Fibroblast of skin of abdomen (primary cell): ENCODE measurements at places on chromosomes 6 and 20.

GRCh38 chr6:43774776-43775534 is 4.9 kb downstream of the VEGFA start:
- peak; percentile 79 for DNase-seq

DNA sequence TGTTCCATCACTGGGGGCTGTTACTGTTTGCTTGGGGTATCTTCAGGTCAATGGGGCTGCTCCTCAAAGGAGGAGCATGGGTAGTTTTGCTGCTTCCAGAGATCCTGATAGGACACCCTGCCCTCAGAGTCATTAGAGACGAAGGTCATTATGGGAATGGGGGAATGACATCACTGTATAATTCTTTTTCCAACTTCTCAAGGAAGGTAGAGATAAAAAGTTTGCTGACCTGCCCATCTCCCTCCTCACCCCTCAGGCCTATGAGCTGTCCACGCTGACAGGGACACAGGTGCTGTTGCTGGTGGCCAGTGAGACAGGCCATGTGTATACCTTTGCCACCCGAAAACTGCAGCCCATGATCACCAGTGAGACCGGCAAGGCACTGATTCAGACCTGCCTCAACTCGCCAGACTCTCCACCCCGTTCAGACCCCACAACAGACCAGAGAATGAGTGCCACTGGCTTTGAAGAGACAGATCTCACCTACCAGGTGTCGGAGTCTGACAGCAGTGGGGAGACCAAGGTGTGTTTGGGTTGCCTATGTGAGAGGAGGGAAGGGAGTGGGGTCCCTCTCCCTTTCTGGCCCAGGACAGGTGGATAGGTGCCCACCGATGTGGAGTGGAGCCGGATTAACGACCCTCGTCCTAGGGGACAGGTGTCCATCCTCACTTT is 2.7 kb downstream of the SRF start:
- peak; percentile 18 for DNase-seq

DNA sequence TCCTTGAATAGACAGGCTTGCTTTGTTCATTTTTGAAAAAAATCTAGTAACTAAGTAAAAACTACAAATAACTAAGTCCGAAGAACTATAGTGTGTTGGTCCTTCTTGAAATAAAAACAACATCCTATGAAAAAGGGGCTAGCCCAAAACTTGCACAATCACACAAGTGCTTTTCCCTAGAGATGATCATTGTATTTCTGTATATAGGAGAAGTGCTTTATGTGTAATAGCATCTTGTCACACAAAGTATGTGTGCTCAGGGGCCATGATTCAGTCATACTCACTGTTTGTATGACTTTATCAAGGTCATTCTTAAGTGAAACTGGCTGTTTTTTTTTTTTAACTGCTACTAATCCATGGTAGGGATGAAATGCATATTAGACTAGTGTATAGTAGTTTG is 179.8 kb downstream of the DTNBP1 start:
- DNase-seq = no peak

DNA sequence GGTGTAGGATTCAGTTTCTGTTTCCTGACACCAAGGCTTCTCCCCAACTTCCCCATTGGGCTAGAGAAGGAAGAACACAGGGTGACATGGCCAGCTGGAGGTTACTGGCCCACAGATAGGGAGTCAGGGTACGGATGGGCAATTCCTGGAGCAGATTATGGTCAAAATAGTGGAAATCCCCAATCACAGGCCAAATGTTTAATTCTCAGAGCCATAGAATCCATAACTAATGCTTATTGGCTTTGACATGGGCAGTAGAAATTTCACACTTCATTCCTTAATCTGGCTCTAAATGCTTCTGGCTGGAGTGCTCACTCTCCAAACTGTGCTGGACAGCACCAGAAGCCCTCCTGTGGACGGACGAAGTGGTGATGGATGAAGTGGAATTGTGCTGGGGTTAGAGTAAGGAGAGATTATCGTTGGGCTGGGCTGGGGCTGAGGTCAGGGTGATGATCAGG is 887 bp downstream of the SIGLEC1 start:
- no peak for DNase-seq
